Stimulated activated CD8-positive, alpha-beta memory T cell treated with anti-CD3 and anti-CD28 coated beads, Interleukin-4, amount 100 ng/mL, for 1 hour (primary cell): ENCODE measurements at places on chromosomes 4 and X.

DNA sequence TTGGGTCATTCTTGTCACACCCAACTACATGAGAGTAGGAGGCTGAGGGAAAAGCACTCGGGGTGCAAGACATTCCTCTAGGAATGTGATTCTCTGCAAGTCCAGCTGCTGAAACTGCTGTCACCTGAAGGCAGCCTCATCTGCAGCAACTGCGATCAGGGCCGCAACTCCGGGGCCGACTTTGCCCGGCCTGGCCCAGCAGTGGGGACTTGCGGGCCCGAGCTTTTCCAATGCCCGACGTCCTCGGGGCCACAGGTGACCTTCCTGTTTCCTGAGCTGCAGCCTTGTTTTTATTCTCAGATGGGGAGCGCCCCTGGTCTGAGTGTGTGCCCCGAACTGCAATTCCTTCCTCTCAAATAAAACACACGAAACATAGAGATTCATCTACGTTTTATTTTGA is 104.7 kb upstream of the NKX1-1 start:
- no peak for DNase-seq

DNA sequence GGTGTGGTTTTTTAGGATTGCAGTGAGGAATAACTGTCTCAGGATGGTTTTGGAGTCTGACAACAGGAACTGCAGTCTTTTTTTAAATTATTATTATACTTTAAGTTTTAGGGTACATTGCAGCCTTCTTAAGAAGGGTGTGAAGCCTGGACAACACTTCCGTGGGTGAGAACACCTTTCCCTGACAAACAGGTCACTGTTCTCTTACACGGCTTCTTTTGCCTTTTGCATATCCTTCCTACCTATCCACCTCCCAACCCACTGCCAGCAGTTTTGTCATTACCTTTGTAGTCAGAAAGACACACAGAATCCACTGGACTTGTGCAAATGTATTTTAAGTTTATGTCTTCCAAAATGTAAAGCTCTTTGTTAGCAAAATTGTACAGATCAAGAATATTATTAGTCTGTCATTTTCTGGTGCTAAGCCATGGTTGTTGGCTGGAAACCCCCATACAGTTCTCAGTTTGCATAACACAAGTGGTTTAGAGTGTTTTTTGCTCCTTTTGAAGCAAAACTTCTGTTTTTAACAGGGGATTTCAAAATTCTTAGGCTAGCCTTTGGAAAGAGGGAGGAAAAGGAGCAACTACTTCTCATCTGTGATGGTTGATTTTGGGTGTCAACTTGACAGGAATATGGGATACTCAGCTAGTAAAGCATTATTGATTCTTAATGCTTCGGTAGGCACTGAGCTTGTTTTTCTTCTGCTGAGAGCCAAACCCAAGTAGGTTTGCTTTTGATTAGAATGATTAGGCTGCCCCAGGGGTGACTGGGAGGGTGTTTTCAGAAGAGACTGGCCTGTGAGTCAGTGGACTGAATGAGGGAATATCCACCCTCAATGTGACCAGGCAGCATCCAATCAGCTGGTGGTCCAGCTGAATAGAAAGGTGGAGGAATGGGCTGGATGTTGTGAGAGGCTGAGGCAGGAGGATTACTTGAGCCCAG is 29.4 kb upstream of the KLHL2 start:
- no peak for DNase-seq

DNA sequence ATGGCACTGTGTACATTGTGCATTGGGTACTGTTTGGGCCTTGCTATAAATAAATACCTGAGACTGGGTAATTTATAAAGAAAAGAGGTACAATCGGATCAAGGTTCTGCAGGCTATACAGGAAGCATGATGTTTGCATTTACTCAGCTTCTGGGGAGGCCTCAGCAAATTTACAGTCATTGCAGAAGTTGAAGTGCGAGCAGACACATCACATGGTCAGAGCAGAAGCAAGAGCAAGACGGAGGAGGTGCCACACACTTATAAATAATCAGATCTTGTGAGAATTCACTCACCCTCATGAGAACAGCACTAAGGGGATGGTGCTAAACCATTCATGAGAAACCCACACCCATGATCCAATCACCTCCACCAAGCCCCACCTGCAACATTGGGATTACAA is 505.0 kb downstream of the ARAP2 start:
- DNase-seq: no peak

DNA sequence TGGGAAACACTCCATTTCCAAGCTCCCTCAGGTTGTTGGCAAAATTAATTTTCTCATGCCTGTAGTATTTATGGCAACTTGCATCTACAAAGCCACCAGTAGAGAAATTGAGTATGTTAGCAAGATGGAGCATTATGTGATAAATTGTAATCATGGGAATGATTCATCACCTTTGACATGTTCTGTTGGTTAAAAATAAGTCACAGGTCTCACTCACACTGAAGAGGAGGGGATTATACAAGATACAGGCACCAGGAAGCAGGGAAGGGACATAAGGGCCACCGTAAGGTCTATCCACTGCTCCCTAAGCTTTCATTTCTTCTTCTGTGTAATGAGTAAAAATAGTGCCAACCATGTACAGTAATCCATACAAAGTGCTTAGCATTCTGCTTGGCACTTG is 313.0 kb downstream of the GBA3 start:
- no peak for DNase-seq

GRCh38 chrX:37818031-37818430 is 29.3 kb downstream of the DYNLT3 start:
- DNase-seq: no peak

GRCh38 chrX:38561951-38562719 is 793 bp downstream of the TSPAN7 start:
- no peak for DNase-seq

DNA sequence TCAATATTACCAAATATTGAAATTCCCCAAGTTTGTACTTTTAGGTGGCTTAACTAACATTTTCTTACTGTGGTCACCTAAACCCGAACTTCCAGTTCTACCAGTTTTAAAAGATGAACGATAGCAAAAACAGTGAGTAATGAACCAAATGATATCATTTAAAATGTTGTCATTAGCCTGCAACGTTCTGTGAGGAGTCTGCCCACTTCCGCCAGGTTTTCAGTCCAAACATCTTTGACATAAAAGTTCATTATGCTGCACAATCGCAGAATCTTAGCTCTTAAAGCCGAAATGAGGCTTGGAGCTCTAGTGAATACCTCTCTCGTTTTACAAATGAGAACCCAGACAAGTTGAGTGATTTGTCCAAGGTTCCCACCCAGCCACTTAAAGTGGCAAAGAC is 762 bp downstream of the PIGA start:
- DNase-seq: no peak

DNA sequence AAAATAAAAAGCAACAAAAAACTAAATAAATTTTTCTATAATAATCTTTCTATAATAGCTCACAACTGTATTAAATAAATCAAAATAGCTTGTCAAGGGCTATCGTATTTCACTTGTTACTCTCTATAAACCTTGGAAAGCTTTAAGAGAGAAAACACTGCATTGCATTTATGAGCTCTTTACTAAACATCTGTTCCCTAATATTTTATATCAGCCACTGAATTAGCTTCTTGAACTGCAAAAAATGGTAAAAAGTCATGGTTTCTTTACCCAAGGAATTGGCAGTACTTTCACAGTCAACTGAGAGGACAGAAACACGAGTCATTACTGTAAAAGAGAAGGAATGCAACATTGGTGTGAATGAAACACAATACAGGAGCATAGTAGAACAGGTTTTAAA is 671.2 kb downstream of the PCDH18 start:
- no peak for DNase-seq

GRCh38 chrX:39150220-39150619 is 349.0 kb downstream of the MID1IP1 start:
- DNase-seq: no peak

DNA sequence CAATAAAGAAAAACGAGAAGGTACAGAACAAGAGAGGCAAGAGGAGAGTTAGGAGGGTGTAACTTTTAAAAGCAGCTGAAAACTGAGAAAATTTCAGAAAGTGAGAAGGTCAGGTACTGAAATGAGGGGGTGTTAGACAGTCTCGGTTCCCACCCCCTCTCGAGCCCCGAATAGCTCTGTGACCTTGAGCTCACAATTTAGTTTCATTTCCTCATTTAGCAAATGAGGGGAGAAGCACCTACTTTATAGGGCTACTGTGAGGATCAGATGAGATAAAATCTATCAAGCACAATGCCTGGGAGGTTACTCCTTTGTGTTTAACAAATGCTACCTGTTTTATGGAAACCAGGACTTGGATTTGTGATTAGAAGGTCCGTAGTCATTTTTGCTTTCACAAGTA is 4.9 kb downstream of the UGT8 start:
- DNase-seq: no peak

DNA sequence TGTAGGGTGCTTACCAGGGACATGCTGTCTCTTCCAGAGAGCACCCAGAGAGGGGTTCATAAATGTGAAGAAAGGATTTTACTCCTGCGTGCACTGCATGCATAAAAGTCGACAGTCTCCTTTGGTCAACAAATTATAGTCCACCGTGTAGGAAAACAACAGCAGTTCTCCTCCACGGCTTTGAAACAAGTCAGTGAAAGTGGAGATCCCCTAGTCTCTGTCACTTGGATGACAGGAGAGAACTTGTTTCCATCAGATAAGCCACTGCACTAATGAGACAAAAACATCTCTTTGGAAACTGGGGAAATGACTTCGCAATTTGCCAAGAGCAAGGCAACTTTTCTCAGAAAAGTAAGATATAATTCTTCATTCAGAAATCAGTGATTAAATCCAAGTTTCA is 9.7 kb downstream of the UNC5C start:
- no peak for DNase-seq

DNA sequence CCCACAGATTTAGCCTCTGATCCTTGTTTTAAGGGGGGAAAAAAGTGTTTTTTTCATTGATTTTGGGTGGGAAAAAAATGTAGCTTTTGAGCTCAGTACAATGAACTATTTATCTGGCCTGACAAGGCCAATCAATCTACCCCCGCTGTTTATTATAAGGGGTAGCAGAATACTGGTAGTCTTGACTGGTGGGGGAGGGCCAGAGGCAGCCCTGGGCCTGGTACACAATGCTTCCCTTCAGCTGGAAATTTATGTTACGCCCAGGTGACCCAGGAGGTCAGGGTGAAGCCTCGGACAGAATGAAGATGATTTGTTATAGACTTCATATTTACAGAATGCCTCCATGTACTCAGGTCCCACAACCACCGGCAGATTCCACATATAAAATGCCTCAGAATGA is 143.2 kb downstream of the SH3KBP1 start:
- no peak for DNase-seq

- no peak for DNase-seq
Measured at GRCh38 chr4:120528428-120528827, 394.1 kb downstream of the PRDM5 start.

DNA sequence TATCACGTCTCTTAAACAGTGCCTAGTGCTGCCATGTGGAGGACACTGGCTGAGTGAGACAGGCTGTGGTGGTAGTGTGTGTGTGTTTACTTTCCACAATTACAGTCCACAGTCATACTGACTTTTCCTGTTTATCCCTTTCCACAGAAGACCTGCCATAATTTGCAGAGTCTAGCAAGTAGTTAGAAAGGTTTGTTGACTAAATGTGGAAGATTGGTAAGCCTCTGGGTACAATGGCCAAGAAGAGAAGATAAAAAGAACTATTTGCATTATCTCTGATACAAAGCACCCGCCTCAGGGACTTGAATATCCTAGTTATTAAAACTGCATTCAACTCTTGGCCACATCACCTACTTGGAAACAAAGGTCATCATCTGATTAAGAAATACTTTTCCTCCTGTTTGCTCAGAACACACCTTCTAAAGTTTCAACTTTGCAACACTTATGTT is 89.1 kb downstream of the FAM13A start:
- no peak for DNase-seq

GRCh38 chr4:17283251-17283650 is 228.6 kb downstream of the QDPR start:
- DNase-seq: no peak

GRCh38 chr4:62162606-62163005 is 962.5 kb downstream of the ADGRL3 start:
- DNase-seq: no peak

DNA sequence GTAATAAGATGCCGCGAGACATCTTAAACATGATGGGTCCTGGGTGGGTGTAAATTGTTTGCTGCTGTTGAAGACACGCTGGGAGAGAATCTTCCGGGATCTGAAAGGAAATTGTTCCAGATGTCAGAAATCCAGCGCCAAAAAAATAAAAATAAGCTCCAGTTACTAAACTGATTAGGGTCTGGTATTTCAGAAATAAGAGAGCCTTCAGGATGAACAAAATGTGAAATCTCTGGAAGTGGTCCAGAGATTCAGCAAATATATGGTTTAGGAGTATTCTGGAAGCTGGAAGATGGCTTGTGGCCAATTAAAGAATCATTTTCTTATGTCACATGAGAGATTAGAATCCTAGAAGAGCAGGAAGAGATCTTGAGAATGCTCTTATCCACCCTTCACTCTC is 75.8 kb upstream of the NHS start:
- no peak for DNase-seq

DNA sequence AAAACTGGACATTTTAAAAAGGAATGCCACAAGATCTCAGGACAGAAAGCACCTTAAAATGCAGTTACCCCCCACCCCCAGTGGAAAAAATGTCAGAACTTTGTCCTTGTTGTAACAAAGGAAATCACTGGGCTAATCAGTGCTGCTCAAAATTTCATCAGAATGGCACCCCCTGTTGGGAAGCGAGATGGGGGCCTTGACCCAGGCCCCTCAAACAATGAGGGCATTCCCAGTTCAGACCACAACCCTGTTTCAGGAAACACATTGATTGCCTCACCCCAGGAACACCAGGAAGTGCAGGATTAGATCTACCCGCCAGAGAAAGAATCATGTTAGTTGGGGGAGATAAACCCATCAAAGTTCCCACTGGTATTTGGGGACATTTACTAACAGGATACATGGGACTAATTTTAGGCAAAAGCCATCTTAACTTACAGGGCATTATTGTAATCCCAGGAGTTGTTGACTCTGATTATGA is 16.4 kb downstream of the SPIN2B start:
- no peak for DNase-seq

- no peak for DNase-seq
Measured at GRCh38 chrX:13005661-13006473, 31.0 kb downstream of the TMSB4X start.

DNA sequence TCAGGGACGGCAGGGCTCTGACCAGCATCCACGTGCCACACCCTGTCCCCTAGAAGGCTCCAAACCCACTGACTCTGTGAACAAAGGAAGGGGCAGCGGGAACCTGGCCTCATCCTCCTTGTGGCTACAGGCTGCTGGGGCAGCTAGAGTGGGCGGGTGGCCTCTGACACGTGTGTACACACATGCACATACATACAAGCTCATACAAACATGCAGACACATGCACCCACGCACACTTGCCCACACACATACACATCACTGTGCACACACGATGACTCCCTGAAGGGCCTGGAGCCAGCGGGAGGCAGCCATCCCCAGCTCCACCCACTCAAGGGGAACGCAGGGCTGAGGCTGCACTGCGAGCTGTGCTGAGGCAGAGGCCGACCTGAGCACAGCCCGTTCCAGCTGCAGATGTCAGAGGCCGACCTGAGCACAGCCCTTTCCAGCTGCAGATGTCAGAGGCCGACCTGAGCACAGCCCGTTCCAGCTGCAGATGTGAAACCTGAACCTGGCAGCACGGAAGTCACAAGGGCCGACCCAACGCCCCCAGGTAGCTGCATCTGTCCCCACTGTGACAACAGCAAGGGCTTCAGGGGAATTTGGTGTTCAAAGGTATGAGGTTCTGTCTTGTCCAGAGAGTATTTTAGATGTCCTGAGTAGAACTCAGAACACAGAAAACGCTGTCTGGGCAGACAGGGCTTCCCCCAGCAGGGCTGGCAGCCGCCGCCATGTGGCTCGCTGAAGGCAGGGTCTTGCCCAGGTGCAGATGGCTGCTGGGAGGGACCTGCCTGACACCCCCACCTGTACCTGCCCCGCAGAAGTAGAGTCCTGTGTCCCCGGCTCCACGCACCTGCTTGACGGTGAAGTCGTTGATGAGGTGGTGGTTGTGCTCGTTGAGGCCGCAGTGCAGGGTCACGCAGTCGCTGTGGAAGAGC is 33.5 kb downstream of the CTBP1 start:
- no peak for DNase-seq
